ENCODE measurements at places on chromosomes 2 and 18.

GRCh38 chr2:181190711-181191110 is 210.3 kb downstream of the UBE2E3 start:
- DNase-seq = no peak

- no peak for DNase-seq
These were observed 47.2 kb downstream of the EIF2AK3 start for GRCh38 chr2:88580088-88580487.

- no peak for DNase-seq
These were observed 37.1 kb downstream of the LCLAT1 start for GRCh38 chr2:30484145-30484544.

DNA sequence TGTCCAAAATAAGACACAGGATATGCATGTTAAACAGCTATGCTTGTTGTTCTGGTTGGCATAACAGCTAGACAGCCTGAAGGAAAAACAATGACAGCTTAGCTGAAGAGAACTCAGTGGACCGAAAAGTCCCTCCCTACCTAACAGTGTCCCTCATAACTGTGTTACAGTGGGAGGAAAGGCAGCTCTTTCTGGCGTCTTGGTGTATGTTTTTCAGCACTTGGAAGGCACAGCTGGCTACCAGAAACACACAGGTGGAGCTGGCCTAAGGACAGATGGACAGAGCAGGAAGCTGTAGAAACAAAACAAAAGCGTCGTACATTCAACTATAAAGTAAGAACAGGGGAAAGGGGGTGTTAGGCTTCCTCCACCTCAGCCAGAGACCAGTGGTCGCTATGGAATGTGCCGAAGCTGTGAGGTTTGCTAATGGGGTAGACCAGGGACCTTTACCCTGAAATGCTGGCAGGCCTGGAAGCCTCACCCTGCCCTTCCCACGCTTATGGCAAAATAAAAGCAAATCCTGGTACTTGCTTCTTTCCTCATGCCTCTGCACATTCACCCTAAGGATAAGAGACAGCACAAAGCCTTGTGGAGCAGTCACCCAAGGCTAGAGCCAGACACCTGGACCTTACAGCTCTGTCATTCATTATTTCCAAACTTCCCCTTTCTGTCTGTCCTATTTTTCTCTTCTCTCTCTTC is 103.5 kb upstream of the TRIB2 start:
- DNase-seq = no peak

DNA sequence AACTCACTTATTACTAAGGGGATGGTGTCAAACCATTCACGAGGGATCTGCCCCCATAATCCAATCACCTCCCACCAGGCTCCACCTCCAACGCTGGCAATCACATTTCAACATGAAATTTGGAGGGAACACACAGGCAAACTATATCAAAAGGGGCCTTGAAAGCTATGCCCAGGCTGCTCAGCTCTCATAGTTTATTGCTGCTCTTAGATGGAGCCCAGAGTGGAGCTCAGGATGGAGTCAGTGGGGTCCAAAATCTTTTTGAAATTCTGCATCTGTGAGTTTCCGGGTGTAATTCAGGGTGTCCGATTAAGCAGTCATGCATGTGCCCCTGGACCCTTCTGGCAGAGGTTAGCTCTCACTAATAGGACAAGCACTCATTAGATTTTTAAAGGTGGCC is 24.3 kb downstream of the RHOB start:
- DNase-seq = no peak

DNA sequence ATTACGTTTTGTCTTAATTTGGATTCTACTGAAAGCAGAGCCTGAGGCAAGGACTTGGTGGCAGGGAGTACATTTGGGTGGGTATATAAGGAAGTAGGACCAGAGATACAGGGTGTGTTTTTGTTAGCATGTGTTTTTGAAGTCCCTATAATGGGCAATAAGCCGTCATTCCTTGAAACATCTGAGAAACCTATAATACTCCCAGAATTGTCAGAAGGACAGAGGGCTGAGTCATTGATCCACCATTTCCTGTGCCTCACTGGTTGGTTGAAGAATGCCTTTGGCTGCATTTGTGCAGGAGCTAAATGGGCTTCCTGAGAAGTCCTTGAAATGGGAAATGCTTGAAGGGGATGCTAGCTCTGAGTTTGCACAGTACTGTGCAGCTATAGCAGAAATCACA is 281.8 kb upstream of the ZEB2 start:
- peak; percentile 86 for DNase-seq

DNA sequence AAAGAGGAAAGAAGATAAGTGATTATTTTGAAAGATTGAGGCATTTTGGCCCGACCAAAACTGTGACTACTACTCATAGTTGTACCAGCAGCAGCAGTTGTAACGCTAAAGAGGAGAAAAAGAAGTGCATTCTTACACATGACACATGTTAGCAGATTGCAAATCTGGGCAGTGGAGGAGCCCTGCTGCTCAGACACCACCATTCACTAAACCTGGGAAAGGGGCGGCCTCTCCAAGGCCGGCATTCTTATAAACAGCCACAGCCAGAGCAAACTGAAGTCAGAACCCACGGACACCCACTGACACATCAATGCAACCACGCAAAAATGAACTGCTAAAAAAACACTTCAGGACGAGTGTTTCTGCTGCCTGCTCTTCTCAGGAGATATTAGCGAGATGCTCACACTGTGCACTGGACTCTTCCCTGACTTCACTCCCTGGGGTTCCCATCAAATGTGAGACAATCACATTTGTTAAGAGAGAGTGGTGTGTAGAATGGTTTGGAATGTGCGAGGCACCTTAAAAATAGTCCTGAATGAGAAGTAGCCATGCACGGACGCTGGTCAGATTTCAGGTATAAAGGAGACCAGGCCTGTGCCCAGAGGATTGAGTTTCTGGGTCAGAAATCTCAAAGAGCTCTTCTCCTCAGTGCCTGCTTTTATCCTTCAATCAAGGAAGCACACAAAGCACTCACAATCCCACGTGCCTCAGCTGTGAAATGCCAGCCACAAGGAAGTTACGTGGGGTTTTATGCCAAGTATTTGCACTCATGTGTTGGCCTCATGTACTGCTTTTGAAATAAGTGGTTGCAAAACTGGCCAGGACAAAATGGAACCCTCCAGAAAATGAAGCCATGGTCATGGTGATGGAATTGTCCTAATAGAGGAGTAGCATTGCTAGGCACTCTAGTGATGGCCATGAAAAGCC is 83.4 kb downstream of the MTCL1 start:
- DNase-seq = no peak

DNA sequence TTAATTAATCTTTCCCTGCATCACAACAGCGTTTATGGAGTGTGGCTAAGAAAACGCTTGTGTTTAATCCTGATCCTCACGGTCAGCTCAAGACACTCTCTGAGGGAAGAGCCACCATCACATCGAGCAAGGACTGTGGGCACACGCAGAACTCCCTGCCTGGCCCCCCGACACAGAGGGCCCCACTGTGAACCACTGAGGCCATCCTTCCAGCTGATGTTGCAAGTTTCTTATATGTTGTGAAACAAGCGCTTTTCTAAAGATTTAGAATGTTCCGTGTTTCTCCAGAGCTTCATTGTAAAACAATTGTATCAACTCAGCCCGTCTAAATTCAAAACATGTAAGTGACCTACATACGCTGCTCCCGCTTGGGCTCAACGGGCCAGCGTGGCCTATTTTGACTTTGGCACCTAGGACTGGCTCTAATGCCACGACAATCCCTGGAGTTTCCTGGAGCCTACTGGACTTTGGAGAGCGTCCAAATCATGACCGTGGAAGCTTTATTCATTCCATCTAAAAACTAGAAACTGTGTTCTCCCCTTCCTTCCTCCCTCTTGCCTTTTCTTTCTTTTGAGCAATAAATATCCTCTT is 34.9 kb downstream of the SERPINE2 start:
- DNase-seq = peak; percentile 21

- no peak for DNase-seq
These were observed 8.8 kb upstream of the QPCT start for GRCh38 chr2:37335604-37336003.

- no peak for DNase-seq
These were observed 48.5 kb downstream of the CCDC138 start for GRCh38 chr2:108835040-108835439.

DNA sequence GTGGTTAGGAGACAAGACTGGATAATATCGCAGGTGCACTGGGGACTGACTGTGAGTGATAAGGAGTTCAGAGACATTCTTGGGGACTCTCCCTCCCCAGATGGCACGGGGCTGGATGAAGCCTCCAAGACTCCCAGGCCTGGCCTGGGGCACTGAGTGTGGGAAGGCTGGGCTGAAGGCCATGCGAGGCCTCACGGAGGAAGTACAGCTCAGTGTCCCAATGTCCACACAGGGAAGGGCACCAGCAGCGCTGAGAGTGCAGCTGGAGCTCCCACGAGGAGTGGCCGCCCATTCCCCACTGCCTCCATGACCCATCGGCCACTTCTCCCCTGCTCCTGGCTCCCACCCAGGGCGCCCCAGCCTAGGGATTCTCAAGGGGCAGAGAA is 6.5 kb downstream of the MFSD2B start:
- DNase-seq = no peak

DNA sequence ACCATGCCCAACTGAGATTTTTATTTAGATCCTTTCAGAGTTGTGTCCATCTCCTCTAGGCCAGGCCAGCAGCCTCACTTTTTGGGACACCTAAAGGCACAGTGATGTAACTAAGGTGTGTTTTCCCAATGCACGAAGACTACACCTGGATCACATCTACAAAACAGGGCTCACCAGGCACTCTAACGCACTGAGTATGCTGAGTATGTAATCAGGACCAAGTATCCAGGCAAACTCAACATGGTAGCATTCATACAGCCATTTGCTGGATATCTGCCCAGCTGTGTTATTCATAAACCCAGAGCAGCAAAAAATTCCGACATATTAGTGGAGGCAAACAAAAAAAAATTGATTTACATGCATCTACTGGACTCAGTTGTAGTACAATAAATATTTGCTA is 33.8 kb downstream of the LPIN2 start:
- peak; percentile 93 for DNase-seq

DNA sequence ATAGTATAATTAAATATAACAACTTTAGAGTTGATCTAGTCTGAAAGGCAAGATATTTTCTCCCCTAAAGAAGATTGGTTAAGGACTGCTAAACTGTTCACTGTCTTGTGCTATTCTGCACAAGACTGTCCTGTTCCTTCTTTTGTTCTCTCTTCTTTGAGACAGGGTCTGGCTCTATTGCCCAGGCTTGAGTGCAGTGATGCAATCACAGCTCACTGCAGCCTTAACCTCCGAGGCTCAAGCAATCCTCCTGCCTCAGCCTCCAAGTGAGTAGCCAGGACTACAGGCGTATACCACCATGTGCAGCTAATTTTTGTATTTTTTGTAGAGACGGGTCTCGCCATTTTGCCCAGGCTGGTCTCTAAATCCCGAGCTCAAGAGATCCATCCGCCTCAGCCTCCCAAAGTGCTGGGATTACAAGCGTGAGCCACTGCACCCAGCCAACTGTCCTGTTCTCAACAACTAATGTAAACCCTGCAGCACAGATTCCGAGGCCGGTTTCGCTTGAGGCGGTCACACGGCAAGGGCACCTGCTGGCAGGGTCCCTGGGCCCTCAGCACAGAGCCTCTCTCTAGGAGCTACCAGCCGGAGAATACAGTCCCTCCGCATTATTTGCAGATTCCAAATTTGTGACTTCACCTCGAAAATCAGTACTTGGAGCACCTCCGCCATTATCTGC is 16.4 kb downstream of the PXDN start:
- no peak for DNase-seq

DNA sequence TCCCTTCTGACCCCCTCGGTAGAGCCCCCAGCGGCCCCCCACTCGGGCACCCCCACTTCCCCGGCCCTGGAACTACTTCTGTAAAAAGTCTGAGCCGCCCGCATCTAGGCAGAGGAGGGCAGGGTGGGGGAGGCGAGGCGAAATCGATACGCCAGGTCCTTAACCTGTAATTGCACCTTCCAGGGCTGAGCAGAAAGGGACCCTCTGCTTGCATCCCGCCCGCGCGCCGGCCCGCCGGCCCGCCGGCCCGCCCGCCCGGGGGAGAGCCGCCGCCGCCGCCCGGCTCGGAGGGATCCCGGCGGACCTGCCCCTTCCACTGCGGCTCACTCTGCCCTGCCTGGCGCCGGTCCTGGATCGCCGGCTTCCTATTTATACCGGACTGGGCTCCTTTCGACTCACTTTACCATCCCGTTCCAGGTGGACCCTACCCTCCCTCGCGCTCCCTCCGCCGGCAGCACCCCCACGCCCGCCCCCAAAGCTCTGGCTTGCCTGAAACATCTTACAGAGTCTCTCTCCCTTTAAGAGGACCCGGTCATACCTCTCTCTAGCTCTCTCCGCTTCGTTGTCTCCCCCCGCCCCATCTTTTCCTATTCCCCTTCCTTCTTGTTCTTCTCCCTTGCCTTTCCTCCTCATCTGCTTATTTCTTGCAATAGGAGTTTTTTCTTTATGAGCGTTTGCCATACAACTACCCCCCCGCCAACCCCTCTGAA is 797 bp downstream of the KLHL14 start:
- no peak for DNase-seq
